ENCODE measurements at places on chromosomes 3 and 15.

GRCh38 chr3:46433841-46434240 is 26.8 kb downstream of the CCRL2 start:
- DNase-seq, result no peak

DNA sequence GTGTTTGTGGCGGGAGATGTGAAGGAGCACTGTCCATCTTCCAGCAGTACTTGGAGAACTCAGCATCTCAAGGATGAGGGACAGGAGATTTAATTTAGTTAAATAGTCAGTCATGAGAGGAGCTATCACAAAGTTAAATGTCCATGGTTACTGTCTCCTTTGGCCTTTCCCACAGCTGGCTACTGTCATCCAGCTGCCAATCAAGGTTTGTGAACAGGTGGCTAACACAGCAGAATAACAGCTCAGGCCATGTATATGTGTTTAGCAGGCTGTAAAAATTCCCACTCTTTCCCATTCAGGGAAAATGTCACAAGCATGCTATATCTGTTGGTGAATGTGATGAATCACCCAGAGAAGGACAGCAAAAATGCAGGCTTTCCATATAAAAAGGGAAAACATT is 120.5 kb downstream of the TMEM108 start:
- DNase-seq, result no peak

DNA sequence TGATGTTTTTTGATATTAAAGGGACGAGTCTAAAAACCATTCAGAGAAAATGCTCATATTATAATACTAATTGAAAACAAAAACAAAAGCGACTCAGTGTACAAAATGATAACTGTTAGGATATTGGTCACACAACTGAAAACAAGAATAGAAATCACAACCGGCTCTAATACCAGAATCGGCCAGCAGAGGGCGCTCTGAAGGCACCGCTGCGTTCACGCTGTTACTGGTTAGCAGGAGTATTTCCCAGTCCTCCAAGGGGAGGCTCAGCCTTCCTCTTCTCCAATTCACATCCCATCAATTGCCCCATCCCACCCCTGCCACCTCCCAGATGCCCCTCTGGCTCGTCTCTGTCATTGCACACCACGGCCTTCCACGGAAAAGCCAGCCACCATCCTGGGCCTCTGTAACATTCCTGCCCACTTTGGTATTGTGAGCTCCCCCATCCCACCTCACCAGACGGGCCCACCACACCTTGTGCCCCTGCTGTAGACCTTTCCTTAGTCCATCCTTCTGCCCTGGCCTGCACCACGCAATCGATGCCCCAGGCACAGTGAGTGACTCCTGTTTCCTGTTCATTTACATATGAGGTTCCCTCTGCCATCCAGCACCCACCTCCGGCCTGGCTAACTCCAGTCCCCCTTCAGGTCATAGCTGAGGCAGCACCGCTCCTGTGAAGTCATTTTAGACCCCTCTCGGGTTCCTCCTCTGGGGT is 8.5 kb downstream of the FAM107A start:
- peak; percentile 82 for DNase-seq

GRCh38 chr3:25594007-25594502 is 70.7 kb downstream of the TOP2B start:
- DNase-seq, result no peak

GRCh38 chr15:50257332-50257731 is 8.2 kb downstream of the HDC start:
- DNase-seq, result no peak

DNA sequence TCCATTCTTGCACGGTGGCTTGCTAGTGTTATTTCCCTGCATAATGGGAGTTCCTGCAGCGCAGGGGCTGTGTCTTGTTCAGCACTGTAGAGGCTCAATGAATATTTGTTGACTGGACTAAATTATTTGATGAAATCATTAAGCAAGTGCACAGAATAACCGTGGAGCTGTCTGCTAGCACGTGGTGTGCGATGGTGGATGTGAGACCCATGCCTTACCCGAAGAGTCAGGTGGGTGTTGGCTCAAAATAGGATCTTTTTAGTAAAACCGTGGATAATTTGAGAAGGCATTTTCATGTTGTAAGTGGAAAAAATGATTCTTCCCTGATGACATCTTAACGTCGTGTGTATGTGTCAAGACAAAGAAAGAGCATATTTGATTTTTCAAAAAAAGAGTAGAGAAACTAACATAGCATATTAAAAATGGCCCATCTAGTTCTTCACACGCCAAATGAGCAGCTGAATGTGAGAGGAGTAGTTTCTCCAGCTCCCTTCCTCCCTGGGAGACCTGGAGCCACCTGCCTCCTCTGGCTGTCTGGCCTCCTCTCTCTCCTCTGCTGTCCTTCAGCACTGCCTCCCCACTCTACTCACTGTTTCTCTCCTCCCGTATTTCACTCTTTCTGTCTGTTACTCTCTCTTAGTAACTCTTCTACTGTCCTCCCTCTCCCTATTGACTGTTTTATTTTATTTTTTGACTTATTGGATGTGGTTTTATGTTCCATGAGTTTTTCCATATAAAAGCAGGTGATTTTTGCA is 6.3 kb downstream of the FAM81A start:
- no peak for DNase-seq

DNA sequence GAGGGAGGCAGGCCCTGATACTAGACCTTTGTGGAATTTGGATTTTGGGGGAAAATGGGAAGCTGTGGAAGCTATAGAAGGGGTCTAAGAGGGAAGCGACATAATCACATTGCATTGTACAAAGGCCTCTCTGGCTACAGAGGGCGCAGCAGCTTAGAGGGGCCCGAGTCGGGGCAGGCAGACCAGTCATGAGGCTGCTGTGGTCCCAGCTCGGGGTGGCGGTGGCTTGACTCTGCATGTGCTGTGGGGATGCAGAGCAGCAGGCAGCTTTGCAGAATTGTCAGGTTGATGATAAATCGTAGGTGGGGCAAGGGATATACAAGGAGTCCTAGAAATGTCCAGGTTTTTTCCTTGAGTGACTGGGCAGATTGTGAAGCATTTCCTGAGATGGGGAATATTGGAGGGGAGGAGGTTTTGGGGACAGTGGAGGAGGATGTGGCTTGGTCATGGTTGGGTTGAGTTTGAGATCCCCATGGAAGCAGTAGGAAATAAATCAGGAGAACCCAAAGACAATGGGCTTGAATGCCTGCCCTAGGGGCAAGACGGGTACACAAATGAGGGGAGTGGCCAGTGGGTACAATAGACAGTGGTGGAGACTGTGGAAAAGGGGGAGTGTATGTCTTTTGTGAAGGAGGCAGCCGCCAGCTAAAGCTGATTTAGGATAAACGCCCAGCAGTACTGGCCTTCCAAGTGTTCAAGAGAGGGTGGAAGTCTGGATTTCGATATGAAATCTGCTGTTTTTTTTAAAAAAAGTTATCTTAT is 94.1 kb downstream of the HMG20A start:
- no peak for DNase-seq

- no peak for DNase-seq
Observed at GRCh38 chr15:66936109-66936860, 129.1 kb upstream of the SMAD3 start.

- no peak for DNase-seq
Observed at GRCh38 chr15:52738311-52738710, 51.8 kb downstream of the ONECUT1 start.

- peak; percentile 81 for DNase-seq
Observed at GRCh38 chr15:42736793-42737528, at the start of gene CDAN1. Gene CDAN1, minus strand, starts transcription at chr15:42737128. Its CDS starts 26 bp downstream, at chr15:42737102.

DNA sequence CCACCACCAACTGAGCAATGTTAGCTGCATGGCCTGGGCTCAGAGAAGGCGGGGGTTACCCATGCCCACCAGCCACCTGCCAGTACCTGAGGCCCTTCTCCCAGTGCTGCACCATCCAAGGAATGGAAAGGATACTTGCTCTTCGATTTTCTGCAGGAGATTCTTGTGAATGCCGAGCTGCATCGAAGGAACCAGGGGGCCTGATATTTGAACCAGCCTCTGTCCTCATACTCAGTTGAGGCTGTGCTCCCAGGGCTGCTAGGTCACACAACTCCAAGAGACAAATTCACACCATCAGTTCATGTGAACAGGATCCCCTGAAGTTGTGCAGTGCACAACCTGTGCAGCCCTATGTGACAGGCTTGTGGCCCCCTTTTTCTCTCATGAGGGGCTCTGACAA is 18.0 kb downstream of the PLA2G4F start:
- DNase-seq, result no peak

- no peak for DNase-seq
Observed at GRCh38 chr15:95816591-95816990, 513.9 kb upstream of the NR2F2 start.

- DNase-seq, result no peak
Observed at GRCh38 chr3:146156666-146157314, 4.2 kb downstream of the PLOD2 start.

DNA sequence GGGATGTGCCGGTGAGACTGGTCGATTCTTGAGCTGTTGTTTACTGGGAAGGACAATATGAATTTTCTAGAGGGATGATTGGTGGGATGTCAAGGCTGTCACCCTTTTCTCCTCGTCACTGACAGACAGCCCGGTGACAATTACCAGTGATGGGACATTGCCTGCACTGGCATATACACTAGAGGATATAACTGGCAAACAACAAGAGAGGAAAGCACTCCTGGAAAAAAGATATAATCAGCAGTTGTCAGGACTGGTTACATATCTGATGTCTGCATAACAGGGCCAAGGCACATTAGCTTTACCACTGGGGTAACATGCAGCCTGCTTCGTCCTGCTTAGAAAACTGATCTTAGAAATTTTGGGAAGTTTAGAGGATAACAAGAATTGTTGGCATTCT is 131.1 kb downstream of the ROBO2 start:
- no peak for DNase-seq

- DNase-seq, result no peak
Observed at GRCh38 chr3:143396790-143397189, 277.2 kb downstream of the CHST2 start.

DNA sequence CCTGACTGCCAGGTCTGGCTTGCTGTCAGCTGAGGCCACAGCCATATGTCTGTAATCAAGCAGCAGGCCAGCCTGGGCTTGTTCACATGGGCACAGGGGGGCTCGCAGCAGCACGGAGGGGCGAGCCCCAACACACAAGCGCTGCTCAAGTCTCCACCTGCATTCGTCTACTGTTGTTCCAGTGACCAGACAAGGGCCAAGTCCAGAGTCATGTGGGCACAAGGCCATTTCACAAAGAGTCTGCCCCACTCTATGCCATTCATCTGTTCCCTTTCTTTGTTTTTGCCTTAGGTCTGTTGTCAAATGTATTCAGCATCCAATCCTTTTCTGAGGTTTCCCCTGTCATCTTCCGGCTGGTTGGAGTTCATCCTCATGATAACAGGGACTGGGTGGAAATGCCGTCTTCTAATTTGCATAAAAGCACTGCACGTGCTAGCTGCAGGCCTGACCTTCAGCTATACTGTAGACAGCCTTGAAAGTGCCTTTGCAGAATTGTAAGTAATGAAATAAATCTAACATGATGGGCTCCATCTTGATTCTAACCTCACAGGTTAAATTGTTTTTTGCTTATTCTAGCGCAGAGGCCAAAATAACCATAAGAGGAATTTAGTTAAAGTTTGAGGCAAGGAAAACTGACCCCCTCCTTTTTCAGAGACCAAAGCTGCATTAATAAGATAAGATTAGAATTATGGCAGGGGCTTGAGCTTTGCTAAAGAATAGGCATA is 28.6 kb upstream of the KBTBD12 start:
- DNase-seq, result no peak

GRCh38 chr15:93126148-93126547 is 37.1 kb upstream of the RGMA start:
- DNase-seq, result no peak

GRCh38 chr3:124748560-124749198 is 18.4 kb downstream of the UMPS start:
- no peak for DNase-seq

- no peak for DNase-seq
Observed at GRCh38 chr3:54932606-54933005, 4.7 kb upstream of the LRTM1 start.

- DNase-seq, result no peak
Observed at GRCh38 chr15:65365229-65365628, 12.6 kb downstream of the IGDCC3 start.

DNA sequence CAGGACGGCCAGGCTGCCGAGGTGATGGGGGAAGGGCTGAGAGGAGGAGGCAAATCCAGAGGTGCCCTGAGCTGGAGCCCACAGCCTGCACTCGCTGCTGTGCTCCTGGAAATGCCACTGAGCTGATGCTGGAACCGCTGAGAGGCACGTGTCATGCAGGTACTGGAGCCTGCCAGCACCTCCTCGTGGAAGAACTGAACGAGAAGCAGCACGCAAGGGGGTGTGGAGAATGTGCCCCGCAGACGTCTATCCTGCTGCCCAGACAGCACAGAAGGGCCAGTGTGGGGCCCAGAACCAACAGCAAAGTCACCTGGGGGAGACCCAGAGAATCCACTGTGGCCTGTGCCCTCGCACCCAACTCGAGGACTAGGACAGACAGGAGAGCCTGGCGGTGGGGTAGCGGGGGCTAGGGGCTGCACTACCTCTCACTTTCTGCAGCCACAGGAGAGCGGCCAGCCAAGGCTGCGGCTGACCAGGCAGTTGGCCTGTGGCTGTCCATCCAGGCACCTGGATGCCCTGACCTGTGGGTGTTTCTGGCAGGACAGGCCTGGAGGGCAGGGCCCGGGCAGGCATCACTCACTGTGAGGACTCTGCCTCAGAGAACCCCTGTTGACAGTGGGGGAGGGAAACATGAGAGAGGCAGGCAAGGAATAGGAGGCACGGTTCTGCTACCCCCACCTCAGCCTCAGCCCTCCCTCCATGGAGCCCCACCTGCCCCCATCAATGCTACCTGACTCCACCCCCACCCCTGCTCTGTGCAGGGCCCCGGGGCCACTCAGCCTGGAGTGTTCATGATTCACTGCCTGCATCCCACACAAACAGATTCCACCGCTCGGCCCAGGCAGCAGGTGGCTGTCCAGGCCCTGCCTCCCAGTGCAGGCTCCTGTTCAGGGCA is 213.1 kb downstream of the TBC1D2B start:
- DNase-seq, result no peak

DNA sequence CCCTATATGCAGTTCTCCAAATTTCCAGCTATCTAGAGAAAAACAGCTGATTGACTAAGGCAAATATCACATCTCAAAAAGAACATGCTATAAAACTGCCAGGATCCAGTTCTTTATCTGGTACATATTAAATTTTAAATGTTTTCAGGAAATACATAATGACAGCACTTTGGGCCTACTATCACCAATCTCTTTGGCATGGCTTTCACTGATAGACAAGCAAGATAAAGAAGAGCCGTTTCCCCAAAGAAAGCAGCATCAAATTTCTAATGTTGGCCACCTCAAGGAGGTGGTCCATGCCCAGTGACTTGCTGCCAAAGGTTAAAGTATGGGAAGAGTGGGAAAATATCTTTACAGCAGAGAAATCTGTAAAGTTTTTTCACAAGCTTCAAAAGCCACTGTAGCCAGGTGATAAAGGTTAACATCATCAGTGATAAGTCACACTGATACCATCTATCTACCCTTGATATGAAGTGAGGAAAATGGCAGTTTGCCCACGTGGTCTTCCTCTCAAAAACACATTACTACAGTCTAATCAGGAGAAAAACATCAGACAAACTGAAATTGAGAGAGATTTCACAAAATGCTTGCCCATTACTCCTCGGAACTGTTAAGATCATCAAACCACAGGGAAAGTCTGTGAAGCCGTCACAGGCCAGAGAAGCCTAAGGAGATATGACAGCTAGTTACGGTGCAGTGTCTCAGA is 46.4 kb upstream of the C15orf61 start:
- DNase-seq, result no peak

- peak; percentile 88 for DNase-seq
Observed at GRCh38 chr3:120093911-120094775, at the start of gene GSK3B. Gene GSK3B, minus strand, starts transcription at chr3:120094447. Its CDS starts 1,013 bp downstream, at chr3:120093434.

GRCh38 chr15:81560405-81560804 is 186.4 kb upstream of the TMC3 start:
- no peak for DNase-seq
